ENCODE measurements at places on chromosomes 1 and 21.
A peak's percentile ranks its signal among the peaks of the same experiment; 100 is the strongest.

GRCh38 chr1:39683591-39684312 lies 7.5 kb downstream of the HPCAL4 start:
- no peak for DNase-seq

DNA sequence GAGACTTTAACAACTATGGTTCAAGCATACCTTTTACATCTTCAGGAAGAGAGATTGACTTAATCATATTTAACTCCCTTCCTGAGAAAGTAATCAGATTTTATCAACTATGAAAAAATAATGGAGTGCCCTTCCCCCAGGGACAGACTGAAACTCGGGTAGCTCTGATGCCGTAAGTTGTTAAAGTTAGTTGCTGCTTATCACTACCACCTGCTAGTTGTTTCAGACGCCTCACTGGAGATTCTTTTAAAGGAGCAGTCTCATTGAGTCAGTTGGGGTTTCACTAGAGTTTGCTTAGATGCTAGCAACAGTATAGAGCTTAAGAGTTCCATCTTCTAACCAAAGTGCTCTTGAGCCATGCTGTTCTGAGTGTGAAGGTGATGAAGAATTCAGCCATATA lies 17.0 kb upstream of the TRAF5 start:
- no peak for DNase-seq

GRCh38 chr1:24726741-24727140 lies 18.5 kb upstream of the CLIC4 start:
- DNase-seq, result no peak

- no peak for DNase-seq
Observed at GRCh38 chr1:207822124-207822601, 70.3 kb downstream of the CD46 start.

DNA sequence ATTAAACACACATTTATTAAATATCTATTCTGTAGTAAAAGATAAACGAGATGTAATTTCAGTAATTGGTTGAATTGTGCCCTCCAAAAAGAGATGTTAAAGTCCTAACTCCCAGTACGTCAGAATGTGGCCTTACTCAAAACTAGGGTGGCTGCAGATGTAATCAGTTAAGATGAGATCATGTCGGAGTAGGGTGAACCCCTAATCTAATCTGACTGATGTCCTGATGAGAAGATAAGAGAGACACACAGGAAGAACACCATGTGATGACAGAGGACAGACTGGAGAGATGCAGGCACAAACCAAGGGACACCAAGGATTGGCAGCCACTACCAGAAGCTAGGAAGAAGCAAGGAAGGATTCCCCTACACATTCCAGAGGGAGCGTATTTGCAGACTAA lies 104.1 kb downstream of the SLC25A24 start:
- no peak for DNase-seq

- DNase-seq, result no peak
Observed at GRCh38 chr1:116579259-116579875, 8.5 kb upstream of the CD58 start.

DNA sequence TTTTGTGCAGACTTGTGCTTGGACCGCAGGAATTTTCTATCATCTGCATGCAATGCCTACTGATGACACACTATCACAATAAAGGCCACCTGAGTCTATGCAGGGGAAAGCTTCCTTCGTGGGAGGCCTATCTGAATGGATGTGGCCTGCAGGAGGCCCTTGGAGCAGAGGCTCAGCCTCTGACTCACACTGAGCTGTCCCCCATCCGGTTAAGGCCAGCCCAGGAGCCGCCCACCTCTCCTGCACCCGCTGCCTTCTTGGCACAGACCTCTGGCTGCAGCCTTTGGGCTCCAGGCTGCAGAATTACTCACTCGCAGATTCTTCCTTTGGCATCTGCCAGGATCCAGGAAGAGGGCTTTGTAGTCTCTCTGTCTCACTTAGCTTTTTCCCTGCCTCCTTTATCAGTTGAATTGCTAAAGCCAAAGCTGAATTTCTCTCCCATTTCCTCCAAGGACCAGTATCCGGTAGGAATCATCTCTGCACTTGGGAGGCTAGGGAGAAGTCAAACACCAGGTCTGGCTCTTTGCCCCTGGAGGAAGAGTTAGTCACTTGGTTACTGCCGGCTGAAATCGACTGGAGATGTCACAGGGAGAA lies 65.1 kb upstream of the JUN start:
- no peak for DNase-seq

- no peak for DNase-seq
Observed at GRCh38 chr1:84146411-84147032, 2.5 kb downstream of the PRKACB start.

DNA sequence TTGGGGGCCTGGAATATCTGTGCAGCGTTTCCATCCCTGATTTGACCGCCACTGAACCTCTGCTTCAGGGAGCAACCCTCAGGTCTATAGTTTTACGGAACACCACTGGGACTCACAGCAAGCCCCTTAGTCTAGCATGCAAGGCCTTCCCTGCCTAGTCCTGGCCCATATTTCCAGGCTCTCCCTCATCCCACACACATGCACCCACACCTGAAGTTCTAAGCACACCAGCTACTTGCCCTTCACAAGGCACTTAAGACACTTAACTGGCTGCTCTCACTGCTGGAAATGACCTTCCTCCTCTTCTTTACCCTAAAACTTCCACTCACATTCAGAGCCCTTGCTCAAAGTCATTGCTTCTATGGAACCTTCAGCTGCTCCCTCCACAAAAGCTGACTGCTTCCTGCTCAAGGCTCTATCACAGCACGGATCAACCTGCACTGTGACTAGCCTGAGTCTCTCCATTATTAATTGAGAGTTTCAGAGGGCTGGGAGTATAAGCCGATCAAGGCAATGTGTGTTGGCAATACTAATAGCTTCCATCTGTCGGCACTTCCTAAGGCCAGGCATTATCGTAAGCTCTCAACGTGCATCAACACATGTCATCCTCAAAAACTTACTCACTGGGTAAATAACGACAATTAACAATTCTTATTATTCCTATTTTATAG lies 84.3 kb downstream of the RRAGC start:
- DNase-seq, result no peak

DNA sequence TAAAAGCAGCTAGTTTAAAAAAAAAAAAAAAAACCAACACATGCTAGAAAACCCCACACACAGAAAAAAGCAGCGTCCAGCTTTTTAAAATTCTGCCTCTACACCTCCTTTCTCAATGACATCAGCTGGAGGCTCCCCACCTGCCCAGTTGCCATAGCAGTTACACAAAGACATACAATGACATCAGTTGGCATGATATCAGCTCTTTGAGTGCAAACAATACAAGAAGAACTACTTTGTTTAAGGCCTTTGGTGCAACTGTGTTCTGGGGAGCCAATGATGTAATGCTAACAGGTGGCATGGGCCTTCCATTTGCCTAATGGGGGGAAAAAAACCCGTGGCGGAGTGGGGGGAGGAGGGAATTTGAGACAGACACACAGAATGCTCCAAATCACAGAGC lies 32.9 kb downstream of the DUSP10 start:
- DNase-seq, result peak; percentile 94

GRCh38 chr1:31181515-31182343 lies 58.0 kb downstream of the NKAIN1 start:
- DNase-seq, result no peak

- peak; percentile 72 for DNase-seq
Observed at GRCh38 chr1:2480986-2481364, 4.9 kb downstream of the PLCH2 start.

GRCh38 chr21:40610345-40610744 lies 236.6 kb downstream of the DSCAM start:
- DNase-seq, result no peak

DNA sequence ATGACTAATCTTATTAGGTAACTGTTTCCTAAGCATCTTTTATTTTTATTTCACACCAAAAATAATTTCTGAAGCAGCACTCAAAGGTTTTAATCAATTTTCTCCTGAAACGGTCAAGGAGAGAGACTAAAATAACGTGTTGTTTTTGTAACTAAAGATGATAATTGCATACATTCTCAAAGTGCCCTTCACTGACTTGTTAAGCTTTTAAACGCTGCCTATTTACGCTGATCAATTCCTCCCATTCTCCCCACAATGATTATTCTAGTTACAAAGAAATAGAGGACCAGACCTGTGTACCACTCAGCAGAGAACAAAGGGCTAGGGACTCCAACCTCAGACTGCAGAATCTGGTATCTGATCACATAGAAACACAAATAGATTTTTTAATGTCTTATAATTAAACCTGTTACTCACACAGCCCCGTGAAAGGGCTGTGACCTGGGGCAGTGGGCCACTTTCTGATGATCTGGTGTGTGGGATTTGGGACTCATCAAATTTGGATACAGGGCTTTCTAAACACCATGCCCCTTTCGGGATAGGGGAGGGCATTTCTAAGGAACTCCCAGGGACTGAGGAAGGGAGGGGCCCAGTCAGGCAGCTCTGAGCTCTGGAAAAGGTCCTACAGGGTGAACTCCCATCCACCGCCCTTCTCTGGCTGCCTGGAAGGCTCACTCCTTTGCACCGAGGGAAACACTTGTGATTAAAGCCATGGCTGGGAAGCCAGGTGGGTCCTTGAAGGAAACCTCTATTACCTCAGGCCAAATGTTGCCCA lies 65.2 kb downstream of the BCAR3 start:
- DNase-seq, result no peak

DNA sequence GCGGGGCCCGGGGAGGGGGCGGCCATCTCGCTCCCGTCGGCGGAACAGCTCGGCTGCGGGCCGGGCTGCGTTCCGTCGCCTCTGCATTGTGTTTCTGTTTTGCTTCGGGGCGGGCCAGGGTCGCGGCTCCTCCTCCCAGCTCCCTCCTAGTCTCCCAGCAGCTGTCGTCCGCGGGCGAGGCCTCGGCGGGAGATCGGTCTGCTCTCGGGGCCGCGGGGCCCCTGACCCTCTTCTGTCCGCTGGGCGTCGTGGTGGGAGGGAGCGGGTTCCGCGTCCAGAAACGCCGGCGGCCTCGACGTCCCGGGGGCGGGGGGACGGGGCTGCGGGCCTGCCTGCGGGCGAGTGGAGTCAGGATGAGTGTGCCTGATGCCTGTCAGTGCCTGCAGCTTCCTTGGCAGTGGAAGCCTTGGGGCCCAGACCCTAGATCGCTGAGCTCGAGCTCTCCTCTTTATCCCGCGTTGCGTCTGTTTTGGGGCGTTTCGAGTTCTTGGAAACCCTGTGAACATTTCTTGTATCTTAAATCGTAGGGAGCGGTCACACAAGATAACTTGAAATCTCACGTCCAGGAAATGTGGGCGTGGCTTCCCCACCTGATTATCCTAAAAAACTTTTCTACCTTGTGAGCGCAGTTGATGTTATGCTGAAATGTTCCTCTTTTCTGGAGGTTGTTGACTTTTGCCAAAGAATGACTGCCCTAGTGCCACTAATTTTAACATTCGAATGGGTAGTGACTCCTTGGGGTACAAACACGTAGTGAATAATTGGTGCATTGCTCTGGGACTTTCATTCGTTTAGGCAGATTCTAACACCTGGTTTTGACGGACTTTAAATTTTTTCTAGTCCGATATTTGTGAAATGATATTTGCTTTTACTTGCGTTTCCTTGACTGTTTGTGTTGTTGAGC lies 676 bp downstream of the MORC3 start:
- peak; percentile 65 for DNase-seq

DNA sequence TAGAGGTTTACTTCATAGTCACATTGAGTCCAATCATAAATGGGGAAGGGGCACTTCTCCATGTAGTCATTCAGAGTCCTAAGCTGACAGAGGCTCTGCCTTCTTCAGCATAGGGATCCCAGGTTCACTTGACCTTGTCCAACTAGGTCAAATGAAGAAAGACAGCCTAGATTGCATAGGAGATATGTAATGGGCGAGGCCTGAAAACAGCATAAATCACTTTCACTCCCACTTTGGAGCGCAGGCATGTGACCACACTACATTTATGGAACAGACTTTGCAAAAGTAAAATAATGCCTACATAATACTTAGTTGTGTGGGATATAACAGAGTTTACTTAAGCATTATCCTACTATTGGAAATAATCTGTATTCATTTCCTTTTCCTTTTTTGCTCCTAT lies 51.7 kb downstream of the HOOK1 start:
- DNase-seq, result no peak

GRCh38 chr21:16280686-16281091 lies 550.9 kb downstream of the USP25 start:
- DNase-seq, result no peak

DNA sequence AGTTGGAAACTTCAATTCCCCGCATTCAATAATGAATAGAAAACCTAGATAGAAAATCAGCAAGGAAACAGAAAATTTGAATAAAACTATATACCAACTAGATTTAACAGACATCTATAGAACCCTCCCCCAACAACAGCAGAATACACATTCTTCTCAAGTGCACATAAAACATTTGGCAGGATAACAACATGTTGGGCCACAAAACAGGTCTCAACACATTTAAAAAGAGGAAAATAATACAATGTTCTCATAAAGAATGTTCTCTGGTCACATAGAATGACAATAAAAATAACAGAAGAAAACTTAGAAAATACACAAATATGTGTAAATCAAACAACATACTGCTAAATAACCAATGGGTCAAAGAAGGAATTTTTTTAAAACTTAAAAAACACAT lies 24.9 kb downstream of the ITGB3BP start:
- no peak for DNase-seq

- DNase-seq, result peak; percentile 15
Observed at GRCh38 chr21:41068496-41068895, 99.5 kb upstream of the BACE2 start.

DNA sequence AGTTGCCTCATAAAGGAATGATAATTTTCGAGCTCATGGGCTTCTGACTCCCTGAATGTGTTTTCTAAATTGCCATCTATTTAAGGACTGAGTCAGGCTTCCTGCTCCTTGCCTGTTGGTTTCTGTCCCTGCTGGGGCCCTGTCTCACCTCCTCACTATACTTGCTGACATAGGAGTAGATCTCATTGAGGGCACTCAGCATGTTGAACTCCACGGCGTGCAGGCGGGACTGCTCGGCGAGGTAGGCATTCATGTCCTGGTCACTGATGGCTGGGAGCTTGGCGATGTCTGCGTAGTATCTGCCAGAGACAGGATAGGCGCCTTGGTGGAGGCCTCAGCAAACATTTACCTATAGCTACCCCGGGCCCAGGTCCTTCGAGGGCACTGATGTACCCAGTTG lies 116.9 kb upstream of the CD34 start:
- no peak for DNase-seq

- no peak for DNase-seq
Observed at GRCh38 chr21:26473471-26473870, 99.6 kb downstream of the CYYR1 start.

DNA sequence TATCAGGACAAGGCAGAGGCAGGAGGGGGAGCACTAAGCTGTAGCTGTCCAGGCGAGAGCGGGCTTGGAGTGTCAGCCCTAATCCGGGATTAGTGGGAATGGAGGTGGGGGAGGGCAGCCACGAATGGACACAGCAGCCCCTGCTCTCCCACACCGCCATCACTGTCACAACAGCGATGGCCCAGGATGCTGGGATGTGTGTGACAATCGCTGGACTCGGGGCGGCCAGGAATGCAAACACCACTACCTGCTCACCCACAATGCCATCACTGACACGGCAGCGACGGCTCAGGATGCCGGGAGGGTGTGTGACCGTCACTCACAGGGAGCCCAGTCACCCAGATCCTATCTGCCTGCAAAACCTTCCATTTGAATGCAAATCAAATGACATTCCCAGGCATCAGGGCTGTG lies 2.9 kb downstream of the C2CD2 start:
- DNase-seq, result no peak

Data from COR-L47 (cell line).